Stimulated activated CD4-positive, alpha-beta T cell treated with anti-CD3 and anti-CD28 coated beads, Interleukin-2, amount 100 ng/mL, for 48 hours (primary cell): ENCODE measurements at places on chromosomes 3 and 15.

DNA sequence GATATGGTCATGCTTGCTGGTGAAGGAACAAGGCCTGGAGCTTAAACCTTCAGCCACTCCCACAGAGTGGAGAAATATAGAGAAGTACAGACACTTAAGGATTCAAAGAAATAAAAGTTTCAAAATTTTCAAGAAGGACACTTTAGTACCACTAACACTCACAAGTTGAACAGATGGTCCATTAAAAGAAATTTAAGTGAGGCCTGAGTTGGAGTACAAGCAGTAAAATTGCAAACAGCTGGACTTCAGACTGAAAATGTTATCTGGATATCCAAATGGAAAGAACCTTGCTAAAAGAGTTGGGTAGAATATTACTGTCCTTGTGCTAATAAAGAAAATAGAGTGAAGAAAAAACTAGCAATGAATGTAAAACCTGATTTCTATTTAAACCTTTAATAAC lies 397.1 kb upstream of the KCNMB2 start:
- no peak for DNase-seq

- DNase-seq = peak; percentile 45
Observed at GRCh38 chr15:59918994-59919951, 84.8 kb upstream of the FOXB1 start.

GRCh38 chr3:112030901-112031300 lies 3.6 kb upstream of the TMPRSS7 start:
- no peak for DNase-seq

- DNase-seq = no peak
Observed at GRCh38 chr3:66885326-66886000, 112.6 kb upstream of the KBTBD8 start.

- no peak for DNase-seq
Observed at GRCh38 chr3:168425936-168426595, 330.3 kb upstream of the GOLIM4 start.

- DNase-seq = no peak
Observed at GRCh38 chr3:41276191-41276590, 76.9 kb downstream of the CTNNB1 start.

GRCh38 chr3:49173116-49173791 lies 1.9 kb downstream of the KLHDC8B start:
- DNase-seq = no peak
